NCI-H510A (cell line): ENCODE measurements at places on chromosomes 16 and 17.
A peak's percentile ranks its signal among the peaks of the same experiment; 100 is the strongest.

GRCh38 chr17:36592316-36592715 is 637 bp downstream of the DHRS11 start:
- DNase-seq: peak; percentile 20

DNA sequence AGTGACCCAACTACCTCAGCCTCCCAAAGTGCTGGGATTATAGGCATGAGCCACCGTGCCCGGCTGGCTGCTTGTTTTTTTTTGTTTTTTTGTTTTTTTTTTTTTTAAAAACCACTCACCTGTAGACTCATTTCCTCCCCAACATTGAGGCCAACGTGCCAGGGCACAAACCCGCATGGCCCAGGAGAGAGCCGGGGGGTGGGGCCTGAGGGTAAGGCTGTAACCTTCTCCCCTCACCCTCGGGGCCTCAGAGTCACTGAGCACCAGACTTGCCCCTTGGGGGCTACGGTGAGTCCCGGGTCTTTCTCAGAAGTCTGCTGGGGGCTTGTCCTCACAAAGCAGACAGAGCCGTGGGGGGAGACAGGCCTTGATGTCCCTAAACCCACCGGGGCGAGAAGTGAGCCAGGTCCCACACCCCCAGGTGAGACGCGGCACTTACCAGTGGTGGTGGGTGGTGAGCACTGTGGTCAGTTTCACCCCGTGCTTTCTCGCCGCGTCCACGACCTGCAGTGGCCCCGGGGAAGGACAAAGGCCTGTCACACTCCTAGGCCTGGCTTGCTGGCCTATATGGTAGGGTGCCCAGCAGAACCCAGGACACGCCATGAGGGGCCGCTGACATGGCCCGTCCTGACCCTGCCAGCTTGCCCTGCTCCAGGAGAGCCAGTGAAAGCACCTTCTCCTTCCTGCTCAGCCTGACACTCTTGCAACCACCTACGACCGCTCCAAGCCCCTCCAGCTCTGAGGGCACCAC is 4.6 kb downstream of the HAGH start:
- no peak for DNase-seq

DNA sequence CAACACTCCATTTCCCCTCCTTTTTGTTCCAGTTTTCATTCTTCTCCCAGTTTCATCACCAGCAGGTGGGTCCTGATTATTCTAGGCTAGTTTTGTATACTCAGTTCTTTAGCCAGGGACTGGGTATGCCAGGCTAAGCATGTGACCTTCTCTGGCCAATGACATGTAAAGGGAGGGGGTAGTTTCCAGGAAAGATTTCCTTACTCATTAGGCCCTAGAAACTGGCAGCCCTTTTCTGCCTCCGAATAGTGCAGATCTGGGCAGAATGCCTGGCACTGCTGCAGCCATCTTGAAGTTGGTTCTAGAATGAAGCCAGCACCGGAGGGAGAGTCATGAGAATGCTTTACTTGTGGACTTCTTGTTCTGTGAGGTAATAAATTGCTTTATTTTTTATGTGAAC is 126.9 kb upstream of the AXIN2 start:
- no peak for DNase-seq

GRCh38 chr17:81396722-81397313 is 1.6 kb downstream of the BAHCC1 start:
- no peak for DNase-seq

GRCh38 chr16:27245276-27246172 is 23.0 kb downstream of the NSMCE1 start:
- DNase-seq: no peak

DNA sequence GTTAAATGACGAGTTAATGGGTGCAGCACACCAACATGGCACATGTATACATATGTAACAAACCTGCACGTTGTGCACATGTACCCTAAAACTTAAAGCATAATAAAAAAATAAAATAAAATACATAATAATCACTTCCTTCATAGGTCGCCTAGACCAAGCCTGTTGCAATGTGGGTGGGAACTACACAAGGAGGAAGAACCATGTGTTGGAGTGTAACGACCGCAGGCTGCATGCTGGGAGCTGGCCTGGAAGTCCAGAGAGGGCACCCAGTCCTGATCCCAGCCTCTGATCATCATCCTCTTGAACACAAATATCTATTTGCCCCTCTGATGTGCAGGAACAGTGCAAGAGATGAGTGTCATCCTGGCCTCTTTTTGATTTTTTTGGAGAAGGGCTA is 224.7 kb upstream of the ASIC2 start:
- DNase-seq: no peak

- DNase-seq: no peak
Observed at GRCh38 chr16:76486740-76487139, 209.5 kb downstream of the CNTNAP4 start.

- DNase-seq: no peak
Observed at GRCh38 chr16:68954911-68955635, 111.7 kb downstream of the TANGO6 start.

GRCh38 chr17:76510831-76511244 is 9.6 kb upstream of the RHBDF2 start:
- no peak for DNase-seq

- peak; percentile 61 for DNase-seq
Observed at GRCh38 chr17:44314869-44315661, 6.7 kb downstream of the RUNDC3A start.

DNA sequence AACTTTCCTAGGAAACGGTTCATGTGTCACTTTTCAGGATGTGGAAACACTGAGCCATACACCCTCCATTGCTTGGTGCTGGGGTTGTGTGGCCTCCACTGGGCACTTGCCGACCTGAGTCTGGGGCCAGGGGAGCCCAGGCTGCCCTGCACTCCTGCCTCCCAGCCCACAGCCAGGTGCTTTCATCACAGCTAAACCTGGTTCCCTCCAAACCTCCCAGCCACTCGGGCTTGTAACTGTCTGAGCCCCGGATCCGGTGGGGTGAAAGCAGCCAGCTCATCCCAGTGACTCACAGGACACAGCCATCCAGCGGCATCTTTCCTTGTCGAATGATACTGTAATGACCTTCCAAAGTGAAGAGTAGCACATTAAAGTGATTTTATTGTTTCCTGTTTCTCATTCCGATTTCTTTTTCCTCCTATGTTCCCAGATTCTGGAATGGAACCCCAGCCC is 19.8 kb downstream of the CARHSP1 start:
- no peak for DNase-seq

GRCh38 chr16:21950782-21951521 is 2.2 kb upstream of the UQCRC2 start:
- DNase-seq: no peak

GRCh38 chr16:1932050-1933028 is 10.7 kb downstream of the MSRB1 start:
- no peak for DNase-seq

DNA sequence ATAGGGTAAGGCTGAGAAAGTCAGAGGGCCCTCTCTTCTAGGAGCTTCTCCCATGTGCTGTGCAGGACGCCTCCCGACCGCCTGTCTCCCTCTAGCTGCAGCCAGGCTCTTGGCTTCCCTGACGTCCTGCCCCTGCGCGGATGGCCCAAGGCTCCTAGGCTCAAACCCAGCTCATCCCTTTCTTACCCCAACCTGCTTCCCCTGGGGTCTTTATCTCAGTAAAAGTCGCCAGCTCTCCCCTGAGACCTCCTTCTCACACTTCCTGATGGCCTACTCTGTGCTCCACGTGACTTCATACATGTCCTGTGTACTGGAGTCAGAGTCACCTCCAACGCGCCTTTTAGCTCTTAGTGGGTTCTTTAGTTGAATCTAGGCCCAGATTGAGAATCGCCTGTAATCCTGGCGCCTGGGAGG is 1.1 kb upstream of the ZNF747 start:
- peak; percentile 65 for DNase-seq

DNA sequence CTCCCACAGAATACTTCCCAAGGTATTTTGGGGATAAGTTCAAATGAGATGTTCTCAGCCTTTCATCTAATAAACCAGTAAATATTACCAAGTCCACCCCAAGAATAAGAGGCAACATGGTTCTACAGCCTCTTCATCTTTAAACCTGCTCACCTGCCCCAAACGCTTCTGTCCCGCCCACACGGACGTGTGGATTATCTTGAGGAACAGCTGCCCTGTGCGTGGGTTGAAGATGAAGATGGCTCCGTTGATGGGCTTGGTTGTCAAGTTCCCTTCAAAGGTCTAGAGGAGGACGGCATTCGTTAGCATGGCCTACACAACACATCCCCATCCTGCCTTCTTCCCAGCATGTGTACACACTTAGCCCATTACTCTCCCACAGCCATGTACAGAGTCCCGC is 8.4 kb upstream of the RILP start:
- DNase-seq: no peak

- no peak for DNase-seq
Observed at GRCh38 chr16:22787466-22788192, 26.3 kb upstream of the HS3ST2 start.

DNA sequence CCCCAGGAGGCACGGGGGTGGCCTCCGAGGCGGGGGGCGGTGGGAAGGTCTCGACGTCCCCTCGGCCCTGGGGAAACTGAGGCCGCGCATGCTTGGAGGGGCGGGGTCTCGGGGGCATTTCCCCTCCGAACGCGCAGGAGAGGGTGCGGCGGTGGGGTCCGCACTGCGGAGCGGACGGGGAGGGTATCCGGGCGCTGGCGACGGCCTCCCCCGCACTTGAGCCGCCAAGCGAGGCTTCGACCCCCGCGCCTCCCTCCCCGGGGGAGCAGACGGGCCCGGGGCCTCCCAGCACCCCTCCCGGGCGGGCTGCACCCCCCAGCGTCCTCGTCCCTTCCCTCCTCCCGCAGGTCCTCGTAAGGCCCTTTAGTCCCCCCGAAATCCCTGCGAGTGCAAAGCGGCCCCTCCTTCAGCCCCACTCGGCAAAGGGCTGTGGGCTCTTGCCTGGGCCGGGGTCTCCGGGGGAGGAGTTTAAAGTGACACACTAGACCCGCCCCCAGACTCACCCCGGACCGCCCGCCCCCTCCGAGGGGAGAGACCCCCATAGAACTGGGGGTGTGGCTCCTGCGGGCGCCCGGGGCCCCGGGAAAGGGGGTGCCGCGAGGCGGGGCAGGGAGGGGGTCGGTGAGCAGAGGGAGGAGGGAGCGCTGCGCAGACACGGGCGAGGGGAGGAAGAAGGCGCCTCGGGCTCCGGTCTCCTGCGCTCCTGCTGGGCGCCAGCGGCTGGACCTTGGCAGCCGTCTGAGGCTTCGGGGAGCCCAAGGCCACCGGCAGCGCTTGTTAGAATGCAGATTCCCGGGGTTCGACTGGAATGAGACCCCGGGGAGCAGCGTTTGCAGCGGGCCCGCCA is 632 bp downstream of the BAIAP3 start:
- DNase-seq: no peak

GRCh38 chr16:85199069-85199725 is 86.9 kb upstream of the CIBAR2 start:
- DNase-seq: no peak

GRCh38 chr16:9345880-9346279 is 254.4 kb downstream of the HAPSTR1 start:
- no peak for DNase-seq

DNA sequence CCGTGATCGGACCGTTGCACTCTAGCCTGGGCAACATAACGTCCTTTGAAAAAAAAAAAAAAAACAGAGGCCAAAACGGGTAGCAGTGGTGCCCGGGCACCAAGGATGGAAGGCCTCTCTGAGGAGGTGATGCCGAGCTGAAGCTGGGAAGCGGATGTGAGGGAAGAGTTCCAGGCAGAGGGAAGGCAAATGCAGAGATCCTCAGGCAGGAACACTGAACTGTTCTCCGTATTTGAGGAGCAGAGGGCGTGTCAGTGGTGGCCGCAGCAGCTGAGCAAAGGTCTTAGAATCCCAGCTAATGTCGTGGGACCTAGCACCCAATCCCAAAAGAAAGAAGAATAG is 656 bp upstream of the KCTD13 start:
- no peak for DNase-seq

GRCh38 chr17:58413684-58414083 is 3.6 kb downstream of the RNF43 start:
- no peak for DNase-seq

DNA sequence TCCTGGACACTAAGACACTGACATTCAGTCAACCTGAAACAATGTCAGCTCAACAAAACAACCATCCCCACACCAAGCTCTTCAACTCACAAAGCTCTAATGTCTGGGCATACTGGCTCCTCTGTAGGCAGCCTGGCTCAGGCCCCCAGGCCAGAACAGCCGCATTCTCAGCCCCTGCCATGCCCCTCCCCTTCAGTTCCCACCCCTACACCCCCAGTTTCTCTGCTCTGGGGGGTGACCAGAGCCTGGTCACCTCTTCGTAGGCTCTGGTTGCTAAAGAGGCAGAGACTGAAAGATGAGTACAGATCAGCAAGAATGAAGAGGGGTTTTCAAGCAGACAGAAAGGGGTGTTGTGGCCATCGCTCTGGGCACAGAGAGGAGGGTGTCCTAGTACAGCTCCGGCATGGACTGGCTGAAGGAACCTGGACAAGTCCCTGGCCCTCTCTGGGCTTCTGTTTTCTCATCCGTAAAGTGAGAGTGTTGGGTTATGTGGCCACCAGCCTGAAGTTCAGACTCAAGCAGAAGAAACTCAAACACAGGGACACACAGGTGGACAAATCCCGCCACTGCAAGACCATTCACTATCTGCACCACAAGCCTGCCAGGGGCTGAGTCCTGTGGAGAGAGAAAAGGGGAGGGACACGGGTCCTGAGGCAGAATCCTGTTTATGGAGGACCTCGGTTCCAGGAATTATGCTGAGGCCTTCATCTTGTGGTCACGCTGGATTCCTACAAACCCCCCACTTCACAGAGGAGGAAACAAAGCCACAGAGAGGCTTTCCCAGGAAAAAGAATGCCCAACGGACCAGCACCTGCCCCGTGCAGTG is 987 bp upstream of the SLC4A1 start:
- no peak for DNase-seq

DNA sequence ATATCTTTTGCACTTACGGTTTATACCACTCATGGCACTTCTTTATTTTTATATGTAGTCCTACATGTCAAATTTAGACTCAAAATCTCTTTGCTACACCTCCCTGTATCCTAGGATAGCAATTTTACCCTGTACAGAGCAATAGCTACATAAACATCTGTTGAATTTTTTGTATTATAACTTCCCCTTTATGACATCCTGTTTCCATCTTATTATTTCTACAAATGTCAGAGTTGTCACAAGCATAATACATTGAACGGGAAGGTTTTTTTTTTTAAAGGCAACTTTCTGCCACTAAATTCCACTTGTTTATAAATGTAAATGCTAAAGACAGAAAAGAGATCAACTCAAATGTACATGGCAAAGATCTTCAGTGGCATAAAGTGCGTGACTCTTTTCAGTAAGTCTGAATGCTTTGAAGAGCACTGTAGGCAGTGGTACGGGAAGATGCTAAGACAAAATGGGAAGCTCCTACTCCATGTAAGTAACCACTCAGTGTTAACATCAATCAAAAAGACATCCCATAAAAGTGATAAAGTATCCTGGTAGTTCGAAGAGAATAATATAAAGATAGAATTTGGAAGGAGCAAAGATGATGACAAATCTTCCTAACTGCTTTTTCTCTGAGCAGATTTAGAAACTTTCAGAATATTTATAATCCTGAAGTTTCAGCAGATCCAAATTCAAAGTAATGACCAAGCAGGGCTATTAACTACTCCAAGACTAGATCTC is 26.8 kb downstream of the GNA13 start:
- no peak for DNase-seq

DNA sequence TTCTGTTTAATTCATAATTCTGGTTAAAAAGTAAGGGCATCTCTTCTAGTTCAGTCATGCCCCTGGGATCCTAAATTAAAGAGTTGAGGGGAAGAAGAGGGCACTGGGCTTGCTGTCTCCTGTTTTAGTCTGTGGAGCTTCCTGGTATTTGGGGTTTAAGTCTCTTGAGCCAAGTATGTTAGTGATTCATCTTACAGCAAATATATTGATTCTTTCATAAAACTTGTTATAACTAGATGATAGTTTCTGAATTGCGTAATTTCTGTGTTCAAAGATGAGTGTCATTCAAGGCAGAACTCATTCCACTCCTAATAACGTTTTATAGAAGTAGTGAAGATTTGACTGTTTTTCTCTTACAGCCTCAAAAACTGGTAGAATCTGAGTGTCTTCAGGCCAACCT is 1.7 kb downstream of the TXNDC17 start:
- no peak for DNase-seq
